ENCODE measurements at places on chromosomes 5 and 9. TPM values are rescaled to one million over a fixed set of nuclear protein-coding genes. Genes with fewer than 3 reads are reported as not detected.
A peak's percentile ranks its signal among the peaks of the same experiment; 100 is the strongest.

Gene GTF3C5
- 94.6 TPM for total RNA-seq

Gene PHAX
- total RNA-seq: 49.9 TPM

Gene SKP2
- total RNA-seq: 82.2 TPM

Gene IL4
- not detected for total RNA-seq

Gene CARTPT
- not detected for total RNA-seq

Gene PSAT1
- 75.7 TPM for total RNA-seq

Gene NEUROG1
- total RNA-seq: not detected

Gene ACOT12
- not detected for total RNA-seq

Gene EQTN
- total RNA-seq: not detected

Gene GLRA1
- not detected for total RNA-seq

Gene SPOCK1
- total RNA-seq: 33.7 TPM

Gene RNF44
- total RNA-seq: 146 TPM

Gene OTP
- not detected for total RNA-seq

Gene CDKN2B-AS1
- not detected for total RNA-seq

Gene C1QTNF3
- total RNA-seq: 6.3 TPM

DNA sequence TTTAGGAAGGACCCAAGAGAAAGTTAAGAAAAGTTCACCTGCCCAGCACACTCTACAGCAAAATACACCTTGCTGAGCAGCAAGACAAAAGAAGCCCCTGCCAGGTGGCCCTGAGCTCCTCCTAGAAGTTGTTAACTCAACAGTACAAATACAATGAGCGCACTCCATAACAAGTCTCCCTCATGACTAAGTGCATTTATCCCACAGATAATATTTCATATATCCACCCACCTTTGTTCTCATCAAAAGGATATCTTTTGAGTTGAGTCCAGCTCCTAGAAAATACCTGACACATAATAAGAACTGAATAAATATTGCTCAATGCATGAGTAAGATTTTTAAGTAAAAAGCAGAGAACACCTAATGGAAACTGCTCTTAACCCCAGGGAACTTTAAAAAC, 73.3 kb downstream of the ABCA1 start:
- no peak overlapping the region for H3K4me3 ChIP-seq
- no peak for DNase-seq
- no peak overlapping the region for H3K27ac ChIP-seq

DNA sequence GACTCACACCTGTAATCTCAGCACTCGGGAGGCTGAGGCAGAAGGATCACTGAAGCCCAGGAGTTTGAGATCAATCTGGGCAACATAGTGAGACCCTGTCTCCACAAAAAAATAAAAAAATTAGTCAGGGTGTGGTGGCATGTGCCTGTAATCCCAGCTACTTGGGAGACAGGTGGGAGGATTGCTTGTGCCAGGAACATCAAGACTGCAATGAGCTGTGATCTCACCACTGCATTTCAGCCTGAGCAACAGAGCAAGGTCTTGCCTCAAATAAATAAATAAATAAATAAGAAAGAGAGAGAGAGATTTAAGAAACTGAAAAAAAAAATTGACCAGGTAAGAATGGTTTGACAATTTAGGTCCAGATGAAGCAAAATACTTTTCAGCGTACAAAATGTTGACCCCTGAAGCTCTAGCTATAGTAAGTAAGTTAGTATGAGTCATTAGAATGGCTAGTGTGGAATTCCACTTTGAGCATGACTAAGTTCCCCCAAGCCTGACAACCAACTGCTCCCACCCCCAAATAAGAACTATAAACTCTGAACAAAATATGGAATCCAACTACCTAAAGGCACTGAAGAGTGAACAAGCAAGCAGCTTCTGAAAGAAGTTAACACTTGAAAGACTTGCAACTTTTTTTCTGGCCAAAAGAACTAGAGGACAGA, 217.8 kb upstream of the TLE4 start:
- H3K27me3 ChIP-seq: no peaks in the 10 kb centered on the region
- H3K4me1 ChIP-seq: no peaks in the 10 kb centered on the region
- no peak overlapping the region for H3K27ac ChIP-seq
- no peak for DNase-seq
- H3K36me3 ChIP-seq: no peaks in the 10 kb centered on the region

- DNase-seq: no peak
- no peaks in the 10 kb centered on the region for H3K36me3 ChIP-seq
- no peaks in the 10 kb centered on the region for H3K4me1 ChIP-seq
- peaks cover 7% of the 10 kb centered on the region for H3K27me3 ChIP-seq
Measured at GRCh38 chr5:1360861-1361260, 16.0 kb upstream of the CLPTM1L start.

- no peak for DNase-seq
- no peak overlapping the region for H3K27ac ChIP-seq
- H3K4me3 ChIP-seq: no peak overlapping the region
- peaks cover 17% of the 10 kb centered on the region for H3K36me3 ChIP-seq
- no peaks in the 10 kb centered on the region for H3K27me3 ChIP-seq
Measured at GRCh38 chr9:21549251-21549765, 67.2 kb upstream of the IFNE start.

DNA sequence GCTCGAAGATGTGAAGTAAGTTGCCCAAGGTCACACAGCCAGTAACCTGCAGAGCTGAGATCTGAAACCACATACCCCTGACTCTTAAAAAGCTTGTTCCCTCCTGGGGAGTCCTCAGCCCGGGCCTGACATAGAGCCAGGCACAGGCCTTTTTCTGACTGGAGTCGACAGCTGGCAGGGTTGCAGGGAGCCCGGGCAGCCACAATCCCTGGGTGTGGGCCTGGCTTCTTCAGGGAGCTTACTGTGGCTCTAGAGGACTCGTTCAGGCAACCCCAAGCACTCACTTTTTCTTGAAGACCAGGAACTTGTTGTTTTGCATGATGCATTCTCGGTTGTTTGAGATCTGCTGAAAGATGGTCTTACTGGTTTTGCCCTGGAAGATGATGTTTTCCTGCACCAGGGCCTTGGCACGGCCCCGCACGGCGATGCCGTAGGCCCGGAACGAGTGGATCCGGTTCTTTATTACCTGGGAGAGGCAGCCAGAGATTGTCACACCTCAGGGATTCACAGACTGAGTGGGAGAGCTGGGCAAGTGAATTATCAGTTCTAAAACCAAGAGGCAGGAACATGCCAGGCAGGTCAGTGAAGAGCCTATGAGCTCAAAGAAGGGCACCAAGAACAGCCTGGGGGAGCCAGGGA, 30.0 kb downstream of the POLR1E start:
- H3K36me3 ChIP-seq: peaks cover 38% of the 10 kb centered on the region
- no peaks in the 10 kb centered on the region for H3K4me1 ChIP-seq
- no peak for DNase-seq
- H3K4me3 ChIP-seq: no peak overlapping the region

- peaks cover 10% of the 10 kb centered on the region for H3K27me3 ChIP-seq
- no peak for DNase-seq
- no peaks in the 10 kb centered on the region for H3K36me3 ChIP-seq
- H3K4me3 ChIP-seq: no peak overlapping the region
- H3K4me1 ChIP-seq: peaks cover 5% of the 10 kb centered on the region
- no peak overlapping the region for H3K27ac ChIP-seq
Measured at GRCh38 chr5:152290181-152290580, 114.9 kb downstream of the NMUR2 start.

DNA sequence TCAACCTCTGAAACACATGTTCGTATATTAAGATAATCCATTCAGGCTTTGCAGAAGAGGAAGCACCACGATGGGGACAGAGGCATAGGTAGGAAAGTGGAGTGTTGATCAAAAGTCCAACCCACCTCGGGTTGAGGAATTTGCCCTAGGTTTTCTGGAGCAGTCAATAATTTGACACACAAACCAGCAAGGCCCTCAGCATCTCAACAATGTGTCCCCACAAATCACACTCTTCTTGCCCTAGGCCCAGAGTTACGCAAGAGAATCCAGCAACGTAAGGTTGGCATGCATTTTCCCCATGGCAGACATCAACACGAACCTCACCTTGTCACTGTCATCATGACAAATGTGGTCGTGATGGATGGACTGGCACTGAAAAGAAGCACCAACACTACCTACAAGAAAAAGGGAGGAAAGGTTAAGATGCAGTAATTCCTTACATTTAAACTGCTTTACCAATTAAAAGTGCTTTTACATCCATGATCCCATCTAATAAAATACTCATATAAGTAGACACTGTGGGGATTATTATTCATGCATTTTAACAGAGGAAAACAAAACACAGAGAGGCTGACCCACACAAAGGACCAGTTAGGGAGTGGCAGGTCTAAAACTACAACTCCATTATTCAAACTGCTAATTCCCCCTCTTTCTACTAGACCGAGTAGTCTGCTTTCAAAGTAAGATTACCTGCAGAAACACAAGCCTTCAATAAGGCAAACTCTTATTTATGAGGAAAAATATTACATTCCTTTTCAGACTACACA, 24.4 kb upstream of the RNF38 start:
- no peaks in the 10 kb centered on the region for H3K27me3 ChIP-seq
- H3K4me3 ChIP-seq: no peak overlapping the region
- H3K4me1 ChIP-seq: peaks cover 3% of the 10 kb centered on the region
- peaks cover 26% of the 10 kb centered on the region for H3K36me3 ChIP-seq

DNA sequence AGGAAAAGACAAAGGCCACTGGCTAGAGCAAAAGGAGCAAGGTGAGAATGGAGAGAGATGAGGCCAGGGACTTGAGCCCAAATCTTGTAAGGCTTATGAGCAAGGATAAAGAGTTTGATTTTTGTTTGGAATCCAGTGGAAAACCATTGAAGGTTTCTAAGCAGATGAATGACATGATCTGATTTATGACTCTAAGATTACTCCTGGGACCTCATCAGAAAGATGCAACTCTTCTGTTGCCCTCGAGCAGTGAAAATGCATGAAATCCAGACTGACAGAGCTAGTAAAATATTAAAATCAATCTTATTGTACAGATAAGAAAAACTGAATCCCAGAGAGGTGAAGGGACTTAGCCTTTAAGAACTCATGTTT, 677 bp downstream of the MFAP3 start:
- no peaks in the 10 kb centered on the region for H3K27me3 ChIP-seq
- H3K4me1 ChIP-seq: no peaks in the 10 kb centered on the region
- H3K4me3 ChIP-seq: peak overlapping the region; percentile 97
- DNase-seq: no peak
- no peak overlapping the region for H3K27ac ChIP-seq
- H3K36me3 ChIP-seq: no peaks in the 10 kb centered on the region

- H3K36me3 ChIP-seq: no peaks in the 10 kb centered on the region
- no peaks in the 10 kb centered on the region for H3K4me1 ChIP-seq
- no peak for DNase-seq
- no peak overlapping the region for H3K27ac ChIP-seq
- H3K4me3 ChIP-seq: no peak overlapping the region
- no peaks in the 10 kb centered on the region for H3K27me3 ChIP-seq
Measured at GRCh38 chr5:134436523-134437339, 25.1 kb upstream of the CDKN2AIPNL start.

DNA sequence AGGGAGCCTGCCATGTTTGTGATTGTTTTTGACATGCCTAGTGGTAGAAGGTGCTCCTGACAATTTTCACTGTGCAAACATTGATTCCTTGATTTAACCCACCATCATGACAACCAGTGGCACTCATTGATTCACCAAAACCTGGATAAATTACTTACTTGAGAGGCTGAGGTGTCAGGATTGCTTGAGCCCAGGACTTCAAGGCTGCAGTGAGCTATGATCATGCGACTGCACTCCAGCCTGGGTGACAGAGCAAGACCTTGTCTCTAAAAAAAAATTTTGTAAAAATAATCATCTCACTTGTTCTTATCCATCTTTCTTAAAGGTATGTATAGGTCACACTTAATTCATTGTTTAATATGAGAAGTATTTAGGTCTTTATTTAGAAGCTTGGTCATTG, 401.3 kb downstream of the ARRDC3 start:
- H3K4me3 ChIP-seq: no peak overlapping the region
- peaks cover 3% of the 10 kb centered on the region for H3K4me1 ChIP-seq
- H3K27me3 ChIP-seq: no peaks in the 10 kb centered on the region
- no peak overlapping the region for H3K27ac ChIP-seq
- H3K36me3 ChIP-seq: no peaks in the 10 kb centered on the region

GRCh38 chr9:70910598-70910997, 210.8 kb downstream of the TRPM3 start:
- no peak overlapping the region for H3K4me3 ChIP-seq
- no peak for DNase-seq
- no peaks in the 10 kb centered on the region for H3K27me3 ChIP-seq
- H3K4me1 ChIP-seq: no peaks in the 10 kb centered on the region

DNA sequence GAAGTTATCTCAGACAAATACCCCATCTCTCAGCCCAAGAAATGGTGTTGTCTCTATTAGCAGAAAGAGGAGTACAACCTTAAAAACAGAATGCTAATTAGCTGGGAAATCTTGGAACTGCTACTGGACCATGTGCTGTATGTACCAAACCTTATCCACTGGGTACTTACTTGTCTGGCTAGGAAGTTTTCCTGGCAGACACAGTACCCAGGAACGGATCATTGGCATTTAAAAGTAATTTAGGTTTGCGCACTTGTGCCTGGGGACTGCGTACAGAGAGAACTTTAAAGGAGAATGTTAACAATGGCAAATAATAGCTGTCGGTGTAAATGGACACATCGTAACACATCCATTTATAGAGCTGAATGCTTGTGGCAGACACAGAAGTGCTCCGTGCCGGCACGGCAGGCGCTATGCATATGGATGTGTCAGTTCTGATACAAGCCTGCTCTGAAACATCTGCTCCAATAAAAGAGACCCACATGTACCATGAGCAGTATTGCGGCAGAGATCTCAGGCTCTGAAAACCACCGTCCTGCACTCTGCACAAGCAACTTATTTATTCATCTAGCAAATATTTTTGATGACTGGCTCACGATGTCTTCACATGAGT, 290.6 kb upstream of the PANK3 start:
- H3K36me3 ChIP-seq: no peaks in the 10 kb centered on the region
- H3K27me3 ChIP-seq: peaks cover 34% of the 10 kb centered on the region
- no peak overlapping the region for H3K4me3 ChIP-seq
- no peaks in the 10 kb centered on the region for H3K4me1 ChIP-seq
- no peak for DNase-seq

DNA sequence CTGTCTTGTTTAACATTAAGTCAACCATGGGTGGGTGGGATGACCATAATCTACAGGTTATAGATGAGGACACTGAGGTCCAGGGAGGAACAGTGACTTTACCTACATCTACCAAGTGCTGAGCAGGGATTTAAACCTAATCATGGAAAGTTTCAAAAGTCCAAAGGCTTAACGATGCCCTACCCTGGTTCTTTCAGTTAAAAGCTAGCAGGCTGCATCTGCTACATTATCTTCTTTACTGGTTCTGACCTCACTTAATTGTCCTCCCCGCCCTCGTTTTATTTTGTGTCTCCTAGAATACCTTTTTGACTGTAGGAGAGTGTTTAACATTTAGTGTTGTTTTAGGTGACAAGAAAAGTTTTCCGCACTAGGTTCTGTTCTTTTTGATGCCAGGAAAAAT, 735.2 kb downstream of the TLR4 start:
- no peak overlapping the region for H3K4me3 ChIP-seq
- peaks cover 32% of the 10 kb centered on the region for H3K27me3 ChIP-seq
- no peak for DNase-seq
- H3K27ac ChIP-seq: no peak overlapping the region

- H3K36me3 ChIP-seq: no peaks in the 10 kb centered on the region
- no peak overlapping the region for H3K27ac ChIP-seq
- H3K27me3 ChIP-seq: no peaks in the 10 kb centered on the region
- no peak for DNase-seq
- H3K4me1 ChIP-seq: no peaks in the 10 kb centered on the region
- no peak overlapping the region for H3K4me3 ChIP-seq
Measured at GRCh38 chr9:99035313-99035712, 69.6 kb upstream of the TGFBR1 start.

- no peak overlapping the region for H3K27ac ChIP-seq
- H3K4me1 ChIP-seq: no peaks in the 10 kb centered on the region
- H3K36me3 ChIP-seq: no peaks in the 10 kb centered on the region
- H3K27me3 ChIP-seq: no peaks in the 10 kb centered on the region
- peak; percentile 90 for DNase-seq
Measured at GRCh38 chr9:129102791-129103594, 7.6 kb downstream of the CRAT start.

GRCh38 chr5:160390787-160391696, 8.8 kb downstream of the FAM200C start:
- no peaks in the 10 kb centered on the region for H3K4me1 ChIP-seq
- no peak overlapping the region for H3K4me3 ChIP-seq
- no peak for DNase-seq
- no peaks in the 10 kb centered on the region for H3K27me3 ChIP-seq
- H3K27ac ChIP-seq: no peak overlapping the region
